ENCODE measurements at places on chromosomes 1 and 21.

DNA sequence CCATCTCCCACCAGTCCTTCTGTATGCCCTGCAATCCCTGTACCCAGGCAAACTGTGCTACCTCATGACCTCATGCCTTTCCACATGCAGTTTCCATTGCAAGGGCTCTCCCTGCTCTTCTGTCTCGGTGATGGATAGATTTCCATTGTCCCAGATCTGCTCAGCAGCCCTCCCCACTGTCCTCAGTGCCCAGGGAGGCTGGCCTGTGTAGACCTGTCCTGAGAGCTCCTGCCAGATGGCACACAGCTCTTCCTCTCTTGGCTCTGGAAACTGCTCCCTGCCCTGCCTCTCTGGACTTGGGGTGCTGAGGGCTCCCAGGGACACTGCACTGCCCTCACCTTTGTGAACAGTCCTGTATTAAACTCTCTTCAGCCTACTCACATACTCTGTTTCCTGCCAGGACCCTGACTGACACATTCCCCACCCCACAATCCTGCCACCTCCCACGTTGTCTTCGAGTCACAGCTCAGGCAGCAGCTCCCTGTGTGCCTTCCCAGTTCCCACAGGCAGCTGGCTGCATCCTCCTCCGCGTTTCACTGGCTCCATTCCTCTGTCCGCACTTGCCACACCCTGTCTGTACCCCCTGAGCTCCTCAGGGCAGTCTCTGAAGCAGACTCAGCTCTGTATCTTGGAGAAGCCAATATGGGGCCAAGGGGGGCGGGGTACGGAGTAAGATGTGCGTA, 57.0 kb downstream of the SPATA46 start:
- H3K36me3 ChIP-seq = no peaks in the 10 kb centered on the region
- H3K27ac ChIP-seq = no peak overlapping the region
- no peak for DNase-seq
- H3K4me3 ChIP-seq = no peak overlapping the region

GRCh38 chr1:85630493-85630892, 49.9 kb downstream of the CCN1 start:
- no peak overlapping the region for H3K27ac ChIP-seq
- H3K4me3 ChIP-seq = no peak overlapping the region
- H3K4me1 ChIP-seq = no peaks in the 10 kb centered on the region
- no peaks in the 10 kb centered on the region for H3K36me3 ChIP-seq

- DNase-seq = no peak
- no peak overlapping the region for H3K4me3 ChIP-seq
- H3K27me3 ChIP-seq = no peaks in the 10 kb centered on the region
- no peak overlapping the region for H3K27ac ChIP-seq
- H3K4me1 ChIP-seq = no peaks in the 10 kb centered on the region
Measured at GRCh38 chr1:222525951-222526350, 22.0 kb downstream of the HHIPL2 start.

DNA sequence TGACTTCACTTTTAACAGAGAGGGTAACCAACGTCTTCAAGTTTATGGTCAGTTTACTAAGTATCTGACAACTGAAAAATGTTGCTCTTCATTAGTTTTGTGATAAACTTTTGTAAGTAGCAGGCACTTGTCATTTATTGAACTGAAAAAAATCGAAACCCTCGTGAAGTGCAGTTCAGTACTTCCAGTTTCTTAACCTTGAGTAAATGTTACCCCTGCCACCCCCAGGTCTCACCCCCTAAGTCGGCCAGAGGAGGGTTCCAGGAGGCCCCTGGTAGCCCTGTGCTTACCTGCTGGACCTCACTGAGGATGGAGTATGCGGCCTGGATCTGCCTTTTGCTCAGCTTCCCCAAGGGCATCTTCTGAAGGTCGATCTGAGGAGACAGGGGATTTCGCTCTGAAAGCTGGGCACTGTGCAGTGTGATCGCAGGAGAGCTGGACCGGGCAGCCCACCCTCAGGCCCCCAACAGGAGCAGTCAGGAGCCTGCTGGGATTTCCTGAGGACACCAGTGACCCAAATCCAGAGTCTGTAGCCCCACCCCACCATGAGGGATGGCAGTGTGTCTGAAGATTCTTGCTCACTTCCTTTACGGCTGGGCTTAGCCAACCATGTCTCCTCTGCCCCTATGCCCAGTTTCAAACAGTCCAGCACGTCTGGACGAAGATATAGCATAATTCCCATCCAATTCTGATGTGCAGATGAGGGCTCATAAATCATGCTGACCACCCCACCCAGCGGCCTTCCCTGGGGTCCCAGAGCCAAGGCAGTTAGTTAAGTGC, 37.6 kb downstream of the PARP1 start:
- H3K4me1 ChIP-seq = no peaks in the 10 kb centered on the region
- DNase-seq = no peak
- peaks cover 100% of the 10 kb centered on the region for H3K36me3 ChIP-seq
- H3K4me3 ChIP-seq = no peak overlapping the region
- H3K27me3 ChIP-seq = no peaks in the 10 kb centered on the region

- no peaks in the 10 kb centered on the region for H3K36me3 ChIP-seq
- H3K4me1 ChIP-seq = peaks cover 53% of the 10 kb centered on the region
- H3K27me3 ChIP-seq = no peaks in the 10 kb centered on the region
- DNase-seq = no peak
- H3K27ac ChIP-seq = peak overlapping the region; percentile 85
Measured at GRCh38 chr1:61255358-61255703, 173.0 kb downstream of the NFIA start.

- peaks cover 20% of the 10 kb centered on the region for H3K4me1 ChIP-seq
- H3K27me3 ChIP-seq = no peaks in the 10 kb centered on the region
Measured at GRCh38 chr1:66341446-66342089, 192.4 kb upstream of the SGIP1 start.

DNA sequence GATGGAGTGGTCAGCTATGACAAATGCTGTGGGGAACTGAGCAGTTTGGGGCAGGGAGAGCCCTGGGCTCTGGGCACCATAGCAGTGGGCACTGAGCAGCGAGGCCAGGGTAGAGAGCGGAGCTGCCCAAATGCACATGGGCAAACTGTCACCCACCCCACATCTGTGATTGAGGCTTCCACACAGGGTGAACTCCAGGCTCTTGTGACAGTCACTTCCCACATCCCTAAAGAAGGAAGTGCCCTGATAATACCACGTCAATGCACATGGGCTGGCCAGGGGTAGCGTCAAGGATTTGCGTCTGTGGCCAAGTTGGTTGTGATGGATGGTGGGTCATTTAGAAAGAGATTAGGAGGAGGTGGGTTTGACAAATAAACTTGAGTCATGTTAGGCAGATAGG, 2.6 kb upstream of the GUCA2B start:
- peaks cover 18% of the 10 kb centered on the region for H3K27me3 ChIP-seq
- no peaks in the 10 kb centered on the region for H3K36me3 ChIP-seq
- DNase-seq = peak; percentile 45
- no peak overlapping the region for H3K4me3 ChIP-seq

DNA sequence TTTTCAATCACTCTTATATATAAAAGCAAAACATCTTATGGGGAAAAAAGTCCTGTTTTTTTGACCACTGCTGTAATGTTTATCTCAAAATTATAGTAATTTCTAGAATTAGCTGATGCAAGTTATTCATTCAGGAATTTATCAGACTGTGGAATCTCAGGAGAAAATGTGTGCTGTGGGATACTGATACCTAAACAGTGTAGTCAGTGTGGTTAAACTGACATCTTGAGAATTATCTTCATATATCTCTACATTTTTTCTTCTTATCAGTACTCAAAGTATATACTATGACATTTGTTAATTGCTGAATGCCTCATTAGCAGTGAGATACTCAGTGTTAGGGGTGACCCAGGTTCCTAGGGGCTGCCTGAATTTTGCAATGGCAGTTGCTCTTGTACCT, 839.3 kb downstream of the KCNT2 start:
- no peak overlapping the region for H3K4me3 ChIP-seq
- no peaks in the 10 kb centered on the region for H3K4me1 ChIP-seq
- no peaks in the 10 kb centered on the region for H3K36me3 ChIP-seq
- no peaks in the 10 kb centered on the region for H3K27me3 ChIP-seq
- DNase-seq = no peak

DNA sequence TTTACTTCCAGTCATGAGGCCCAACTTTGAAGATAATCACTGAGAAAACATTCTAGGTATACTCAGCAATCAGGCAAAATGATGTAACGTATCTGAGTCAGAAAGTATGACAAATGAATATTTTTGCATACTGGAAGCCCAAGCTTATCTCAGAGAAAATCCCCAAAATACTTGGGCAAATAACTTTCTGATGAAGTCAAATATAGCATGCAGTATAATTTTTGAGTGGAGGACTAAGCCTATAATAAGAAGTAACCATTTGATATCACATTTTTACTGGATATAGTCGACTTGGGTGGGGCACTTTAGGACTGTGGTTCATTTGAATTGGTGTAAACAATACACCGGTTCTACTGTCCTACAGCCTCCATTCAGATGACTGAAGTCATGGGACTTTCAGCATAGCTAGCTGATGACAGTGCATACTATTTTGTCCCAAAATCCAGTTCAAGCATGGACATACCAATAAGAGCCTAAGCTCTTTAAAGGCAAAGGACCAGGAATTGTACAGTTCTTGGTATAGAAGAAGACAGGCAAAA, 2.3 kb upstream of the GADD45A start:
- DNase-seq = no peak
- peaks cover 37% of the 10 kb centered on the region for H3K4me1 ChIP-seq
- no peak overlapping the region for H3K27ac ChIP-seq
- H3K36me3 ChIP-seq = peaks cover 2% of the 10 kb centered on the region
- H3K4me3 ChIP-seq = no peak overlapping the region

GRCh38 chr1:183582021-183582713, 8.1 kb downstream of the NCF2 start:
- H3K4me1 ChIP-seq = no peaks in the 10 kb centered on the region
- H3K27me3 ChIP-seq = no peaks in the 10 kb centered on the region
- no peaks in the 10 kb centered on the region for H3K36me3 ChIP-seq
- H3K27ac ChIP-seq = no peak overlapping the region

DNA sequence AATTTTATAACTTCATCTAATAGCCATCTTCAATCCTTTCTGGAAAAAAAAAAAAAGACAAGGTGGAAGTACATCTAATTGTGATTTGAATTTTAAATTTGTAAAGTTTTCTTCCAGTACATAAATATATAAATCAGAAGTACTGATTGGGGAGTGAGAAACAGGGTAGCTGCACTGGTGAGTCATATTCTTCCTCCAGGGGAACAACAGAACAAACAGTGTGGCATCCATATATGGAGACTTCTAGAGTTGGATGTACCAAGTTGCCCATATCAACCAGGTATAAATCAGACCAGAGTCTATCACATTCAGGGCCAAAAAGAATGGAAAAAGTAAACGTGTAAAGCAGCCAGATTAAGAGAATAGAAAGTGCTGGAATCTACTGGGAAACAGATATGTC, 66.0 kb upstream of the NRIP1 start:
- H3K4me1 ChIP-seq = peaks cover 5% of the 10 kb centered on the region
- H3K36me3 ChIP-seq = no peaks in the 10 kb centered on the region
- H3K27ac ChIP-seq = no peak overlapping the region
- no peak overlapping the region for H3K4me3 ChIP-seq

DNA sequence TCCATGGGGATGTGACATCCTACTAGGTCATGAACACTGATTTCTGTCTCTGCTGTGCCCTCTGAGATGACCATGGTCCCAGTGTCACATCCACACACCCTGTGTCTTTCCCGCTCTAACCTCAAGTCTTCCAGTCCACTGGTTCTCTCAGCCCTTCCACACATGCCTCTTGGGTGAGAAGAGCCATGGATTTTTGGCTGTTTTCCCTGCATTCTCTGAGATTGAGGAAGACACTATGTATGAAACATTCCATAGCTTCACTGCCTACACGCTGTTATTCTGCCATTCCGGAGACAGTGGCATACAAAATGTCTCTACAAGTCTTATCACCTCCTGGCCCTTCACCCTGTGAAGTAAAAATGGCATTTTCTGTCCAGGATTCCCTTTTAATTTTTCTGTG, 247.3 kb downstream of the BACH1 start:
- no peaks in the 10 kb centered on the region for H3K36me3 ChIP-seq
- H3K4me1 ChIP-seq = no peaks in the 10 kb centered on the region
- H3K27ac ChIP-seq = no peak overlapping the region

DNA sequence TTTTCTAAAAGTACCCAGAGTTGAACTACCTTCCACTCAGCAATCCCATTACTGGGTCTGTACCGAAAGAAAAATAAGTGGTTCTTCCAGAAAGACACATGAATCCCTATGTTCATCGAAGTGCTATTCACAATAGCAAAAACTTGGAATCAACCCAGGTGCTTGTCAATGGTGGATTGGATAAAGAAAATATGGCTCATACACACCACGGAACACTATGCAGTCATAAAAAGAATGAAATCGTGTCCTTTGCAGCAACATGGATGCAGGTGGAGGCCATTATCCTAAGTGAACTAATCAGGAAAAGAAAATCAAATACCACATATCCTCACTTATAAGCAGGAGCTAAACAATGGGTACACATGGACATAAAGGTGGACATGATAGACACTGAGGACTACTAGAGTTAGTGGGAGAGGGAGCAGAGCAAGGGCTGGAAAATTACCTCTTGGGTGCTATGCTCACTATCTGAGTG, 32.9 kb upstream of the JUN start:
- H3K27ac ChIP-seq = peak overlapping the region; percentile 93
- peaks cover 53% of the 10 kb centered on the region for H3K4me1 ChIP-seq
- no peaks in the 10 kb centered on the region for H3K36me3 ChIP-seq
- no peaks in the 10 kb centered on the region for H3K27me3 ChIP-seq
- H3K4me3 ChIP-seq = peak overlapping the region; percentile 65
- no peak for DNase-seq

DNA sequence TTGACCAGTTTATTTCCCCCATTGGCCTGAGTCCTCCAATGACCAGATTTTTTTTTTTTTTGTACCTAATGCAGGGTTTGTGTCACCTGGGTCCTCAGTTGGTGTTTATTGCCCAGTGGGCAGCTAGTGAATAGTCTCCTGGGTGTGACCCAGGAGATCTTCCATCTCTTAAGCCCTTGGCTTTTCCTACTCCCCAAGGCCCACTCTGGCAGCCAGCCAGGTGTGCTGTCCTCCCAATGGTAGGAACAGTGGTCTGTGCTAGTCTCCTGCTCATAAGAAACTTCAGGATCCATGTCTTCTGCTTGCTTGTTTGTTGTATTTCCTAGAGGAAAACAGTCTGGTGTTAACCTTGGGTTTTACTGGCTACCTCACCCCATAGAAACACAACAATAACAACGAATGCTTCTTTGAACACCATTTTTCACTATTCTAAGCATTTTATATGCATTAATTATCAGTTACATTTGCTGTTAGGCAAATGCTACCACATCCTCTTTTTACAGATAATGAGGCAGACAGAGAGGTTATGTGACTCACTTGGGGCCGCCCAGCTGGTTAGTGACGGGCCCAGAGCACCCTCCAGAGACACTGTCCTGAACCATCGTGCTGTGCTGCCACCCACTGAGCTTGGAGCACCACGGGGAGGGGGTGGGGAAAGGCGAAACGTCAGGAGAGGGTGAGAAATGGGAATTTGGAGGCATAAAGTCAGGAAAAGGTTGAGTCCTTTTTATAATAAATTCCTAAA, 107.5 kb downstream of the HIVEP3 start:
- no peaks in the 10 kb centered on the region for H3K36me3 ChIP-seq
- H3K27ac ChIP-seq = no peak overlapping the region
- H3K4me1 ChIP-seq = peaks cover 15% of the 10 kb centered on the region
- no peak for DNase-seq
